ENCODE measurements at places on chromosomes 13 and 19.

DNA sequence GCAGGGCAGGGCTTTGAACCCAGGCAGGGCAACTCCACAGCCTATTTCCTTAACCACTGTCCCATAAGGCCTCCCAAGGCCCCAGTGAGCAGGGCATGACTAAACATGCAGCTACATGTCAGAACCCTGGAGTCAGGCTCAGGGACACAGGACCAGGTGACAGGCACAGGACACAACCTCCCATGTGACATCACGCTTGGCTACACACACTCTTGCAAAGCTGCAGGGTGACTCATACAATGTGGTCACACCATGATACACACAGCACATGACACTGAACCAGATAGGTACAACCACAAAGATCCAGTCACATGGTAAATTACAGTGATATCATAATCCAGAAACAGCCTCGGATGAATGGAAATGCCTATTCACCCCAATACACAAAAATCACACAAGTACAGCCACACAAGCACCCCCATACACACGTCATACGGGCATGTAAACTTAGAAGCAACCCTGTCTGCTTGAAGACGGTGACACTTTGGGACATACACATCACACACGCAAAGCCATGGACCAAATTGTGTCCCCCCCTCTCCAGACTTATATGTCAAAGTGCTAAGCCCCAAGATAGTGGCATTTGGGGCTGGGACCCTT lies 14.5 kb downstream of the KLK4 start:
- DNase-seq, result no peak

- no peak for DNase-seq
Measured at GRCh38 chr19:33114312-33114711, 17.6 kb upstream of the WDR88 start.

DNA sequence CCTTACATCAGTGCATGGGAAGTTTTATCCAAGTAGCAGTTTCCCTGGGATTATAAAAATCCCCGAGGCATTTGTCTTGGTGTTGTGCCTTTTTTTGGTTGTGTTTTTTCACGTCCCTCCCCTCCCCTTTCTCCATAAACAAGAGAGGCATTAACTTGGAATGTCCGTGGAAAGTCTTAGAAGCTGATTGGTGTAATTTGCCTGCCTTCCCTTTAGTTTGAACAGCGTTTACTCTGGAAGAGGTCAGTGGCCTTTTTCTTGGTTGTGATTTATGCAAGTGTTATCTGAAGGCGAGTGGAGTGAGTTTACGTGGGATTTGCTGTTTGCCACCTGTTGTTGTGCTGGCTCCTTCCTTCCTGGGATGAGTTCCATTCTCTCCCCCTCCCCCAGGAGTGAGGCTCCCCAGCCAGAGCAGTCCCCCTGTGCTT lies 7.2 kb downstream of the ACTN4 start:
- DNase-seq, result no peak

DNA sequence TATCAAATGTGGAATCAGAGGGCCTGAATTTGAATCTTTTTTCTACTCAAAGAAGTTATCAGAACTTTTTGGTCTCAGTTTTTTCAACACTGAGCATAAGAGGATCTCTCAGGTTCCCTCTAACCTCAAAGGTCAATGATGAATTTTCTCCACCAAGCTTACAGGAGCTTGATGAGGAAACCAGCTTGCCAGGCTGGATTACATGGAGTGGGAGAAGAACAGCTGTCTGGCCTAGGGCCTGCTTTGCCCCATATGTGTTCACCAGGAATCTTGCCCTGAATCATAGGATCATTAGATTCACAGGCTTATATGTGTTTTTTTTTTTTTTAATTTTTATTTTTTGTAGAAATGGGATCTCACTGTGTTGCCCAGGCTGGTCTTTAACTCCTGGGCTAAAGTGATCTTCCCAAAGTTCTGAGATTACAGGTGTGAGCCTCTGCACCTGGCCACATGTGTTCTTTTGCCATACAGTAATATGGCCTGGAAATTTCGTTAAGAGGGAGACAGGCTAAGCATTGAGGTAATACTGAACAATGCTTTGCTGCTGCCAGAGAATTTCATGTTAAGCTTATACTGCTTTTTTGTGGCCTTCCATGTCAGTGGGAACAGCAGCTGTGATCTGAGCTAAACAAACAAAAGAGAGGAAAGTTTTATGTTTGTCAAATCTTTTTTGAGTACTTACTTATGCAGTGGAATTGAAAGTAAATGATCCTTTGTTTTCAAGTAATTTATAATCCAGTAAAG lies 110.6 kb downstream of the DNAJC3 start:
- no peak for DNase-seq

DNA sequence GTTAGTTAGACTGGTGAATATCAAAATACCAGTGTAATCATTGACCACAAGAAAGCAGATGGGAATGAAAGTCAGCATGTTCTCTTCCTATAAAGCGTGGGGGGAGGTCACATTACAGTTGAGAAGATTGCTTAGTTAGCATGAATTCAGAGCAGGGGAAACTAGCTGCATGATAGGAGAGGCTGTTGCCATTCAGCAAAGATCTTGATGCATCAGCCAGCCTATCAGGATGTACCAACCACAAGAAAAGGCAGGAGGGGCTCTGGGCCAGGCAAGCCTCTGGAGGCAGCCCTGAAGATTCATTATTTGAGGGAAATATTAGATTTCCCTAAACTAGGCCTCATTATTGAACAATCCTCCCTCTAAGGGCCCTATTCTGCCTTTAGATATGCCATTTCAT lies 5.0 kb upstream of the MTMR6 start:
- DNase-seq, result no peak

DNA sequence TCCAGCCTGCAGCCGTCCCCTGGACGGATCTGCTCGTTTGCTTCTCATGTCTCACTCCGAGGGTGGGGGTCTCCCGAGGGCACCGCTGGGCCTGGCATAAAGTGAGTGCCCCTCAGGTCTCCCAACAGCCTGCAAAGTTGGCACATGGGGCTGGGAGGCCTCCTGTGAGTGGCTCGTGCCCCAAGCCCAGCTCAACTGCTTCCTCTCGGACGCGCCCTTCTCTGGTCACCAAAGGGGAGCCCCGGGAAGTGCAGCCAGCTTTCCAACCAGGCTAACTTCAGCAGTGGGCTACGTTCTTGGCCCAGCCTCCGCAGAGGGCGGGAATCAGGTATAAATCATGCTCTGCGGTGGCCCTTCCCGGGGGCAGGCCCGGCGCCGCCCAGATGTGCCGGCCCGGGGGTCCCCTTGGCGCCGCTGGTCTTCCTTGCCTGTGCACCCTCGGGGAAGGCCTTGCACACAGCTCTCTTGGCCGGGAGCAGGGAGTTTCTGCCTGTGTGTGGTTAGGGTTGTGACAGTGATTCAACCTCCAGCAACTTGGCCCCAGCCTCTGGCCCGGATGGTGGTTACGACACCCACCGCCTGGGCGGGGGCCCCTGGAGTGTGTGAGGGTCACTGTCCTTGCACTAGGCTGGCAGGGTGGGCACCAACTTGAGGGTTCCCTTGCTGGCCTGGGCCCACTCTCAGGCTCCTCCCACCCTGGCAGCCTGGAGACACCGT lies 20.7 kb downstream of the CEBPG start:
- no peak for DNase-seq

- DNase-seq, result no peak
Measured at GRCh38 chr13:113272701-113273181, 24.3 kb upstream of the LAMP1 start.

DNA sequence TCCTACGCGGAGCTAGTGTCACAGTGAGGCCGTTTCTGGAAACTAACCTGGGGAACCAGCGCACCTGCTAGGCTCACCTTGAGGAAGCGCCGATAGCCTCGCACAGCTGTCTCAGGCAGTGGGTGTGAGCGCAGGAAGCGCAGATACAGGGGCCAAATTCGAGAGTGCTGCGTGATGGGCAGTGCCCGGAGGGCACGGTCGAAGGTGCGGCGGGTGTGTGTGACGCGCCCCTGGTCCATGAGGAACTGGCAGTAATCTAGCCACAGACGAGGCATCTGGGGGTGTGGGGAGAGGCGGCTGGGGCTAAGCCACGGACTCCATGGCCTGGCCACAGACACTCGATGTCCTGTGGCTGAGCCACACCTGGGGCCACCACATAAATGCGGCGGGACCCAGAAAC lies 2.2 kb downstream of the XAB2 start:
- DNase-seq, result no peak

- DNase-seq, result no peak
Measured at GRCh38 chr19:30686176-30686820, 314.1 kb downstream of the ZNF536 start.

- DNase-seq, result no peak
Measured at GRCh38 chr13:40333226-40333625, 333.2 kb downstream of the FOXO1 start.

- DNase-seq, result no peak
Measured at GRCh38 chr13:22110368-22110767, 439.5 kb downstream of the FGF9 start.

DNA sequence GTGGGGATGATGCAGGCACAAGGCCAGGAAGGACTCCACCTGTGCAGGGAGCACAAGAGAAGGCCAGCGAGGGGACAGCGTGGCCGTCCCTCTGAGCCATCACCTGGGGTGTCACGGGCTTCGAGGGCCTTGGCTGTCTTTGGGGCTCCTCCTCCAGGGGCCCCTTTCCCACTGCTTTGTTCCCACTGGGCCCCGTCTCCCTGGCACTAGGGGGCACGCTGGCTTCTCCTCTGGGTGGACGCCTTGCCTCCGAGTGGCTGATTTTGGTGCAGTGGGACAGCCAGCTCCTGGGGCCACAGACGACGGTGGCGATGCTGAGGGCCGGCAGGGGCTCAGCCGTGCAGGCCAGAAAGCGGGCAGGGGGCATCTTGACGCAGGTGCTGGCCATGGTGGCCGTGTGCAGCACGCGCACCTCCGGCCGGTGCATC lies 43.2 kb upstream of the GRTP1 start:
- DNase-seq, result no peak

DNA sequence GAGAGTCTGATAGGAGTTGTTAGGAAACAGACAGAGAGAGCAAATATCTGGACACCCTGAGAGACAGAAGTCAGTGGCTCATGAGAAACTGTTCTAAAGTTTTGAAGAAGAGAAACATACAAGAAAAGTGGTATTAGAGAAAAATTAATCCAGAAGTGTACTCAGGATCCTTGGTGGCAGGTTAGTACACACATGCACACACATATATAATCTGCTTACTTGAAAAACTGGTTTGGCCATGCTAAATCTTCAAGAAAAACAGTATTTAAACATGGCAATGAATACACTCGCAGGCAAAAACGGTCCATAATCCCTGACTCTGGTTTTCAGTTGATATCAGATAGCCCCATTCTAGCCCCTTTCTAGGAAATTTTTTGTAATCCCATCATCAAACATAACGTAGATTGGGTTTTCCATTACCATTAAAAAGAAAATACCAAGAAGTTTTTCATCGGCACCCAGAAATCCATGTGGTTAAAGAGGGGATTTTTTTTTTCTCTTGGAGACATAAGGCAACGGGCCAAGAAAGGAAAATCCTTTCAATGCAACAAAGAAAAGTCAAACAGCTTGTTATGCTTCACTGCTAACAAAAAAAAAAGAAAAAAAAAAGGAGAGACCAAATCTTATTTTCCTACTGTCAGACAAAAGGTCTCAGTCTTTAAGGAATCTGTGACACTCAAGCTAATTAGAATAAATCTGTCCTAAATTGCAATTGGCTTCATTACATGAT lies 178.0 kb upstream of the MIR17HG start:
- no peak for DNase-seq

GRCh38 chr19:35222373-35223015 lies 6.0 kb downstream of the FAM187B start:
- DNase-seq, result no peak

DNA sequence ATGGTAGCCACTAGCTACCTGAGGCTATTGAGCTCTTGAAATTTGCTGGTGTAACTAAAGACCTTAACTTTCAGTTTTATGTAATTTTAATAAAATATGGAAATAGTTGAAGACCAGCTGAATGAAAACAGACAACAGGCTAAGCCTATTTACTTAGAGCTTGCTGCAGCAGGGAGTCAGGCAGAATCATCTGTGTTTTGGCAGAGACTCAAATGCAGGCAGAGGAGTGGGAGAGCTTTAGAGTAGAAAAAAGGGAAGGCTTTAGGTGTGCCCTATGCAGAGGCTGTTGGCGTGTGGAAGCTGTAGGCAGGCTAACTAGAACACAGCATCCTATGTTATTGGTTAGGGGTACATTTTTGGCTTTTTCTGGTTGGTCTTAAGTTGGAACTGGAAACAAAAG lies 304.9 kb upstream of the NBEA start:
- no peak for DNase-seq
